ENCODE measurements at places on chromosomes 12 and 14.

DNA sequence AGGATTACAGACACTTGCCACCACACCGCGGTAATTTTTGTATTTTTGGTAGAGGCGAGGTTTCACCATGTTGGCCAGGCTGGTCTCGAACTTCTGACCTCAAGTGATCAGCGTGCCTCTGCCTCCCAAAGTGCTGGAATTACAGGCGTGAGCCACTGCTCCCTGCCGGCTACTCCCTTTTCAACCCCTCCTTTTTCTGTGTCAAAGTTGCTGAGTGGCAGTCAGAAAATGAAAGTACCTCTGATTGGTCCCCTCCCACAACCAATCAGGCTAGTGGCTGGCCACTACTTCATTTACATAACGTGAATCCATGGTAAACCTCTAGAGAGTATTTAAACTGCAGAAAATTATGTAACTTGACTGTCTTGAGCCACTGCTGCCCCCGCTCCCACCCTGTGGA lies 5.9 kb downstream of the RESF1 start:
- DNase-seq: peak; percentile 29

- DNase-seq: no peak
These were observed 100.6 kb upstream of the BCL2L14 start for GRCh38 chr12:11970155-11970520.

GRCh38 chr12:80952443-80952842 lies 14.7 kb upstream of the LIN7A start:
- no peak for DNase-seq

GRCh38 chr12:49555631-49556390 lies 12.1 kb downstream of the MCRS1 start:
- no peak for DNase-seq

GRCh38 chr14:64723691-64724577 lies 19.7 kb downstream of the PLEKHG3 start:
- no peak for DNase-seq

- DNase-seq: no peak
These were observed 98.8 kb upstream of the FRMD6 start for GRCh38 chr14:51552768-51553404.

DNA sequence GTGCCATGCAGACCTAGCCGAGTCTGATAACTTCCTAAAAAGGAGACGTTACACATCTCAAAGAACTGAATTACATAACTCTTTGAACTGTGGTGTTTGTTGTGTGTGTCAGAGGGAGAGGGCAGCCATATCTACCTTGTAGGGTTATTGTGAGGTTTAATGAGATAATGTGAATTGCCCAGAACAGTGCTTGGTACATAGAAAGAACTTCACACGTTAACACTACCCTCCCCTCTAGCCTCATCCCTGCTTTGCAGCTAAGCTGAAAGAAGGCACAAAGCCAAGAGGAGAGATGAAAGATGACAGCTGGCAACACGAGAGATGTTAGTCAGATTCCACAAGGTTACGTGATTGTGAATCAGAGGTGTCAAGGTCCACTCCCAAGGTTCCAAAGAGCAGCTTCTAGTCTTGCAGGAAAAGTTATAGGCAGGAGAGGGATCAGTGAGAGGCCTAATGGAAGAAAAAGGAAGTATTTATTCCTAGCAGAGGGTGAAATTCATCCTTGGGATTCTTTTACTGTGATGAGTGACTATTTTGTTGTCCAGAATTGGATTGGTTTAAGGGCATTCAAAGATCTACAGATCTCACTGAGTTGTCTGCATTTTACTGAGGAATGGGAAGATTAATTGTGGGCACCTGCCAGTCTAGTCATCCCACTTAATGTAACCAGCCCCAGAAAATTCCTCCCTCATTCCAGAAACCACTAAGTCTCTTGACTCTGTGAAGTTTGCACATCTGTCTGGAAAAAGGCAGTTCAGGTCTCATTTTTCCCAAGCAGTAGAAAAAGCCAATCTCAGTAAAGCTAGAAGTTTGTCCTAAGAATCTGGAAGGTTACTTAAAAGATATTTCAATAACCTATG lies 25.9 kb upstream of the WNK1 start:
- no peak for DNase-seq

- DNase-seq: peak; percentile 87
These were observed 28.8 kb downstream of the RPGRIP1 start for GRCh38 chr14:21308479-21309237.

GRCh38 chr12:16300122-16300521 lies 22.6 kb upstream of the SLC15A5 start:
- no peak for DNase-seq

GRCh38 chr12:24845615-24846014 lies 103.3 kb downstream of the BCAT1 start:
- DNase-seq: no peak

GRCh38 chr14:96051231-96051630 lies 12.1 kb downstream of the C14orf132 start:
- no peak for DNase-seq

- DNase-seq: no peak
These were observed 14.1 kb downstream of the CLEC1A start for GRCh38 chr12:10084733-10085132.

GRCh38 chr14:61615743-61616523 lies 79.4 kb upstream of the HIF1A start:
- DNase-seq: no peak

DNA sequence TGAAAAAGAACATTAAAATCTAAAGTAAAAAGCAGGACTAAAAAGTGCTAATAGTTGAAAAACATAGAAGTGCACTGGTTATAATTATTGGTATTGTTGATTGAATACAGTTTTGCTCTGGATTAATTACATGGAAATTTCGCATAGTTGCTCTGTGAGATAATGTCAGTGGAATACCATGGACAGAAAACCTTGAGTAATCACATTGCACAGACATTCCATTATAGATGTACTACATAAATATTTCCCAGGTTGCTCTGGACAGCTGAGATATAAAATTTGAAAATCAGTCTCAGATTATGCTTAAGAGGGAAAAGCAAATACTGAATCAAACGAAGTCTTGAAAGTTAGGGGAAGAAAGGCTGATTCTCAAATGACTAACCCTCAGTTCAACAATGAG lies 439.3 kb upstream of the FLRT2 start:
- no peak for DNase-seq

- DNase-seq: no peak
These were observed 2.3 kb upstream of the CSRP2 start for GRCh38 chr12:76881142-76881541.

- DNase-seq: no peak
These were observed 157.2 kb upstream of the PRKD1 start for GRCh38 chr14:30084811-30085210.

- DNase-seq: no peak
These were observed 341.8 kb downstream of the C12orf50 start for GRCh38 chr12:87687362-87687761.

- no peak for DNase-seq
These were observed 411.8 kb upstream of the MIS18BP1 start for GRCh38 chr14:45664668-45665356.

DNA sequence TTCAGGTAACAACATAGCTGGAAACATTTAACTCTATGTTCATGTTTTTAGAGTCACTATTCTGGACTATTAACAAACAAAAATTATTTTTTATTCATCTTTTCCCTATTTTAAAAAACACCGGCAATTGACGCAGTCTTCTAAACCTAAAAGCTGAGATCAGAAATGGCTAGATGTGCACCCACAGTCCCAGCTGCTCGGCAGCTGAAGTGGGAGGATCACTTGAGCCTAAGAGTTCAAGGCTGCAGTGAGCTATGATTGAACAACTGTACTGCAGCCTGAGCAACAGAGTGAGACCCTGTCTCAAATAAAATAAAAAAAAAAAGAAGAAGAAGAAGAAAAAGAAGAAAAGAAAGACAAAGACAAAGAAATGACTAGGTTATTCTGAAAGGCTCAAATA lies 64.5 kb downstream of the PAX9 start:
- no peak for DNase-seq

DNA sequence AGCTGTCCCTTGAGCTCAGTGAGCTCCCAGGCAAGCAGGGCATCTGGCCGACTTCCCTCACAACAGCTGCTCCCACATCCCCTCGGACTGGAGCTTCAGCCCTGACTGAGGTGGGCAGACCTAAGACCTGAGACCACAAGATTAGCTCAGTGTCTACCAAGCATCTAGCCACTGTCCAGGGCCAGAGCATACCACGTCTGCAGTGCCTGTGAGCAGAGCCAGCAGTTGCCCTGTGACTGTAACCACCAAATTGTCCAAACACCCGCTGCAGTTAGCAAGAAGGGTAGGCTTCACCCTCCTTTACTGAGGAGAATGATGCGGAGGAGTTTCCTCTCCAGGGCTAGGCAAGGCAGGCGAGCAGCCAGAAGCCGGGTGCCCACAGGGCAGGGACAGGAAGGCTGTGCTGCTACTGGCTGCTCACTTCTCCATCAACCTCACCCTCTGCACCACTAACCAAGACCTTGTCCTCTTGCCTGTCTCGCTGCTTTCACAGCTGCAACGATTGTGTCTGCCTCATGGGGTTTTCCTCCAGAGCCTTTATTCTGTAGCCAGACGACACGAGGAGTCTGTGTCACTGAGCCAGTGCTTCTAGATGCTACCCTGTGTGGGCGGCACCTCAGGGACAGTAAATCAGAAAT lies 53.9 kb downstream of the ANAPC7 start:
- peak; percentile 9 for DNase-seq

DNA sequence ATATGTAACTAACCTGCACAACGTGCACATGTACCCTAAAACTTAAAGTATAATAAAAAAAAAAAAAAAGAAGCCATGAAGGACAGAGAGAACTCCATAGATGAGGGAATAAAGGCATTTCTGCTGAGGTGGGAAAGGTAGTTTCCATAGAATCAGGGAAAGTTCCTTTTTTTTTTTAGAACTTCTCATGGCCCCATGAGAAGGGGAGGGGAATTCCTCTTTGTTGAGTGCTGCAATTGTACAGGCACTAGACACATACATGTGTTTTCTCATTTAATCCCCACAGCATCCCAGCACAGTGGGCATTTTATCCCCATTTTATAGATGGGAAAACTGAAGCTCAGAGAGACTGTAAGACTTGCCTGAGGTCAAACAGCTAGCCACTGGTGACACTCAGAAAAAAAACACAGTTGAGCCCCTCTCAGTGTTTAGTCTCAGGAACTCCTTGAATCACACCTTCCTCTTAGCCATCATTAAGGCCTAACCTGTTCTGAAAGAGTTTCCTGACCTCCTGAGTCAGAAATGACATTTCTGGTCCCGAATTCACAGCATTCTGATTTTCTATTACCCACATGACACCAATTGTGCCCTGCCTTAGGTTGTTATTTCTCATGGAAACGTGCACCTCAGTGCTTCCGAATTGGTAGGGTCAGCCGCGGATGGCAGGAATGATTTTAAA lies 189.3 kb upstream of the G2E3 start:
- no peak for DNase-seq

GRCh38 chr14:29734732-29735131 lies 192.9 kb downstream of the PRKD1 start:
- no peak for DNase-seq

DNA sequence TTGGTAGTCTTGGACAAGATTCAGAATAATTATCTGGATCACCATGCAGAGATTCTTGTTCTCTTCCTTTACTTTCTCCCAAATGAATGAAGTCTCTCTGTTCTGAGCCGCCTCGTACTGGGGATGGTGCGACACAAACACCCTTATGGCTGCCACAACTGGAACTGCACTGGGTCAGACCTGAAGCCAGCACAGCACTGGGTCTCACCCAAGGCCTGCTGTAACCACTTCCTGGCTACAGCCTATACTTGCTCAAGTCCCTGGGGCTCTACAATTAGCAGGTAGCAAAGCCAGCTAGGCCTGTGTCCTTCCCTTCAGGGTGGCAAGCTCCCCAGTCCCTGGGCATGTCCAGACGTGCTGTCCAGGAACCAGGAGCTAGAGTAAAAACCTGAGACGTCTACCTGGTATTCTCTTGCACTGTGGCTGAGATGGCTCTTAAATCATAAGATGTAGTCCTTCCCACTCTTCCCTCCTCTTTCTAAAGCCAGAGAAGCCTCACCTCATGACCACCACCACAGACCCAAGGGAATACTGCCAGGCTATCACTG lies 27.6 kb downstream of the IFNG start:
- no peak for DNase-seq

- peak; percentile 26 for DNase-seq
These were observed 24.3 kb upstream of the PCNX1 start for GRCh38 chr14:70882776-70883492.

GRCh38 chr12:43407816-43408645 lies 144.0 kb downstream of the ADAMTS20 start:
- DNase-seq: no peak

DNA sequence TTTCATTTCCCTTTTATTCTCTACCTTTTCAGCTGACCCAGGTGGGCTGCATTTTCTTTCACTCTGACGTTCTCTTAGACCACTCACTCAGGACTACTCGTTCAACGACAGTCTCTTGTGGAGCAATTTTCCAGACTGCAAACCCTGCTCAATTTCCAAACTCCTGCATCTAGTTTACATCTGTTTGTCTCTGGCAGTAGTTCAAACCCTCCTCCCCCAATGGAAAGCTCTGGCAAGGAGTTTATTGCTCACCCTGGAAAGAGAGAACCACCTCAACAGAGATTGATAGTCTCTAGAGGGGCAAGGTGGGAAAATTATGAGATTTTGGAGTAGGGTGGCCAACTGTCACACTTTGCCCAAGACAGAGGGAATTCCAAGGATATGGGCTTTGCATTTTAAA lies 130.2 kb downstream of the TSHR start:
- no peak for DNase-seq

GRCh38 chr12:27524494-27524835 lies 459 bp downstream of the PPFIBP1 start:
- no peak for DNase-seq

DNA sequence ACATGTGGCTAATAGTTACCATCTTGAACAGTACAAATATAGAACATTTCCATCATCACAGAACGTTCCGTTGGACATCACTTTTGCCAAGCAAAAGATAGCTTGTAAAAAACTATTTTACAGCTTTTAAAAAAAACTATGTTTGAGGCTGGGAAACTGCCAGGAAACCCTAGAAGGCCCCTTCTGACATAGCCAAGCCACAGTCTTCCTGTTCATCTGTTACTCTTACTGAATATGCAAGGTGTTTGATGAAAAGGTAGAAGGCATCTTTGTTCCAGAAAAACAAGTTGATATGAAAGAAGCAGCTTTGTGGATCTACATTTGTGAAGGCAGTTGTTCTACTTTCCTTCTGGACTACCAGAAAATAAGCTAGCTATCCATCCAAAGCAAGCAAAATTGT lies 23.6 kb upstream of the WNK1 start:
- peak; percentile 31 for DNase-seq
